Endothelial cell (in vitro differentiated cells): ENCODE measurements at places on chromosomes 2 and 18.

- no peak for DNase-seq
Measured at GRCh38 chr2:130824492-130825061, 12.1 kb upstream of the ARHGEF4 start.

- no peak for DNase-seq
Measured at GRCh38 chr2:146079216-146079615, 1559.3 kb upstream of the ZEB2 start.

DNA sequence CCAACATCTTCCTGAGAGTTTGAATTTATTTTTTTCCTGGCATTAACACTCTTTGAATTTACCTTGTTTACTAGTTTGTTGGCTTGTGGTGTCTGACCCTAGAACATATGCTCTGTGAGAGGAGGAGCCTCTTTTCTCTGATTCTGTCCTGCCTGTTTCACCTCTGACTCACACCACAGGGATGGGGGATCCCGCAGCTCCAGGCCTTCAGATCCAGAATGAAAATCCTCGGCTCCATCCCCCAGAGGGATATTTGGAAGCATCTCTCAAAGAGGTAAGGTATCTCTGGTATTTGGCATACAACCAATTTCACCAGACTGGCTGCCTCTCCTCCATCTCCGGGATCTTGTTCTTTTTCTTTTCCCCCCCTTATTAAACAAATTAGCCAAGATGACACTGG, 104.7 kb downstream of the GPR39 start:
- no peak for DNase-seq

DNA sequence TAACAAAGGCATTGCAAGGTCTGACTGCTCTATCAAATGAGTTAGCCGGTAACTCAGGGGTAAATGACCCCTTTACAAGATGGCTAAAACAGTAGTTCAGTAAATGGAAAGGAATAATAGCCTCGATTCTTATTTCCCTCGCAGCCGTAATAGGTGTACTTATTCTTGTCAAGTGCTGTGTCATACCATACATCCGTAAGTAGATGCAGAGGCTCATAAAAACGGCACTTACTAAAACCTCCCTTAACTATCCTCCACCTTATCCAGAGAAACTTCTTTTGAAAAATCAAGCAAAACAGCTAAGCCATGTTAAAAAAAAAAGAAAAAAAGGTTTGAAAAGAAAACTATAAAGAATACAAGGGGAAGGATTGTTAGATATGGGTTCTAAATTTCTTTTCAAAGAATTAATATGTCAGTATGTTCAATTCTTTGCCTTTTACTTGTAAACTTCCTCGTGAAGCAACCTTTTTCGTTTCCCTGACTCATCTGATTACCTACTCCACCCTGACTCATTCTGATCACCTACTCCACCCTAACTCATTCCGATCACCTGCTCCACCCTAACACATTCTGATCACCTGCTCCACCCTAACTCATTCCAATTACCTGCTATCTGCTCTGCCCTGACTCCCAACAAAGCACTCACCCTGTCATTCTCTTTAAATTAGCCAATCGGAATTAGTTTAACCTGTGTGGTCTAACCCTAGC, 127.5 kb downstream of the SPAG16 start:
- no peak for DNase-seq

DNA sequence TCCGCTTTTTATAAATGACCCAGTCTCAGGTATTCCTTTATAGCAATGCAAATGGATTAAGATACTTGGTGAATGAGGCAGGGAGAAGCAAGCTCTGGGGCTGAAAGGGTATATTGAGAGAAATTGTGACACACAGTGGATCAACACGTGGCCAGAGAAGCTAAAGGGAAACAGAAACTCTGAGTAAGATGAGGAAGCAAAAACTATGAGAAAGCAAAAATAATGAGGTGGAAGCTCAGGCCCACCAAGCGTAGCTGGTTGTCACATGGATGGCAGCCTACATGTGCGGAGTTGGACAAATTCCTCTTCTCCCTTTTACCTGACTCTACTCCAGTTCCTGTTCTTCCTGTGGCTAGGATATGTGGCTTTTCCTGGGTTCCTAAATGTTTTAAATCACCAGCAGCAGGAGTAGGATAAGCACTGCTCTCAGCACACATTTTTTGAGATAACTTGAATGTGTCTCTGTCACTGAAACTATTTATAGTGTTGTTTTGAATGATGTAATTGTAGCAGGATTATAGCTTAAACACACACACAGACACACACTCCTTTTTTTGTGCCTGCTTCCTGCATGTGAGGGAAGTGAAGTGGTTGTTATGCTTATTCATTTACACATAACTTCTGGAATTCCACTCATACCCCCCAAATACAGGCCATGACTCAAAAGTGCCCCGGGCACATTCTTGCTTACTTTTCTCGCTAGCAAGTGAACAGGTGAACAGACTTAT, 30.1 kb upstream of the EPC2 start:
- DNase-seq: no peak

DNA sequence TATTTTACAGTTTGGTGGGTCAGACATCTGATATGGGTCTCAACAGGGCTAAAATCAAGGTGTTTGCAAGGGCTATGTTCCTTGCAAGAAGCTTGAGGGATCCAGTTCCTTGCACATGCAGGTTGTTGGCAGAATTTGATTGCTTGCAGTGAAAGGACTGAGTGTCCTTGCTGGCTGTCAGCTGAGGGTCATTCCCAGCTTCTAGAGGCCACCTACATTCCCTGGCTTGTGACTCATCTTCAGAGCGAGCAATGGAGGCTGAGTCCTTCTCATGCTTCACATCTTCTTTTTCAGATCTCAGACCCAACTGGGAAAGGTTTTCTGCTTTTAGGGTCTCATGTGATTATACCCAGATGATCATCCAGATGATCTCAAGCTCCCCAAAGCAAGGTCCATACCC, 12.4 kb downstream of the MEX3C start:
- no peak for DNase-seq

- DNase-seq: no peak
Measured at GRCh38 chr18:34738175-34738894, 28.2 kb downstream of the DTNA start.

GRCh38 chr2:55120634-55121359, 70.5 kb upstream of the RTN4 start:
- DNase-seq: no peak
